ENCODE measurements at places on chromosomes 1 and 21.

GRCh38 chr1:66982561-66983260 is 57.9 kb downstream of the MIER1 start:
- no peak for DNase-seq

- no peak for DNase-seq
Measured at GRCh38 chr1:56074007-56074651, 505.2 kb downstream of the PLPP3 start.

DNA sequence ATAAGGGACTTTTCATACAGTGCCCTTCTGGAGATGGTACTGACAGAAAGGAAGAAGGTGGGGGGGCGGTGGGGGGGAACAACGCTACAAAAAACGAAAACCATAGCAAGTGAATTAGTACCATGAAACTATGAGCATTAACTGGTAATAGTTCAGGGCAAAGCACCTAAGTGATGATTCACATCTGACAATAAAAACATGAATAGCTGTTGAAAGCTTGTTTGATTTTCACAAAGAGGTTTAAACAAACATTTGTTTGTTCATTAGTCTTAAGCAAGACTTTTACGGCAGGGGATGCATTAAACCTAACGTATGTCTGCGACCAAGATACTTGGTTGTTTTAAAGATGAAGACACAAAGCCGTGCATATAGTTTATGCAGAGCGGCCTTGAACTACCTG is 177.5 kb downstream of the LMO4 start:
- DNase-seq = no peak

DNA sequence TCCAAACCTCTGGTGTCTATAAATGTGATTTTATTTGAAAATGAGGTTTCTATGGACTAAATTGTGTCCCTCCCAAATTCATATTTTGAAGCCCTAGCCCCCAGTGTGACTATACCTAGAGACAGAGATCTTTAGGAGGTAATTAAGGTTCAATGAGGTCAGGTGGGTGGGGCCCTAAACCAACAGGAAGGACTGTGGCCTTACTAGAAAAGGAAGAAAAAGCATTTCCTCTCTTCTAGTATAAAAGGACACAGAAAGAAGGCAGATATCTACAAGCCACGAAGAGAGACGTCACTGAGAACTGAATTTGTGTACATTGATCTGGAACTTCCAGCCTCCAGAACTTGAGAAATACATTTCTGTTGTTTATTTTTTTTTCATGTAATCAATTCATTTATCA is 123.1 kb upstream of the RUNX1 start:
- DNase-seq = no peak

DNA sequence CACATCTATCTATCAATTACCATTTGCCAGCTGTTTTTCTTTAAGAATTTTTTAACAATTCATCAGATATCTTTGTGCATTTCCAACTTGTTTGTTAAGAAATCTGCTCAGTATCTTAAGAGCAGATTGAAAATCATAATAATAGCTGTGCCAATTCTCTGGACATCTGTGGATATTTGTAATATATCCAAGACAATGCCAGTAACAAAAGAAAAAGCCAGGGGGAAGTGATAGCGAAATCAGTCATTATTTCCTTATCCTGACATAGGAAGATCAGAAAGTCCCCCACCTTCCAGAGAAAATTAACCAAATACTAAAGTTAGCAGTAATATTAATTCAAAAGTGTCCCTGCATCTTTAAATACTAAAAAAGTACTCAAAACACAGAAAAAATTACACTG is 217.1 kb downstream of the RERE start:
- DNase-seq = no peak

DNA sequence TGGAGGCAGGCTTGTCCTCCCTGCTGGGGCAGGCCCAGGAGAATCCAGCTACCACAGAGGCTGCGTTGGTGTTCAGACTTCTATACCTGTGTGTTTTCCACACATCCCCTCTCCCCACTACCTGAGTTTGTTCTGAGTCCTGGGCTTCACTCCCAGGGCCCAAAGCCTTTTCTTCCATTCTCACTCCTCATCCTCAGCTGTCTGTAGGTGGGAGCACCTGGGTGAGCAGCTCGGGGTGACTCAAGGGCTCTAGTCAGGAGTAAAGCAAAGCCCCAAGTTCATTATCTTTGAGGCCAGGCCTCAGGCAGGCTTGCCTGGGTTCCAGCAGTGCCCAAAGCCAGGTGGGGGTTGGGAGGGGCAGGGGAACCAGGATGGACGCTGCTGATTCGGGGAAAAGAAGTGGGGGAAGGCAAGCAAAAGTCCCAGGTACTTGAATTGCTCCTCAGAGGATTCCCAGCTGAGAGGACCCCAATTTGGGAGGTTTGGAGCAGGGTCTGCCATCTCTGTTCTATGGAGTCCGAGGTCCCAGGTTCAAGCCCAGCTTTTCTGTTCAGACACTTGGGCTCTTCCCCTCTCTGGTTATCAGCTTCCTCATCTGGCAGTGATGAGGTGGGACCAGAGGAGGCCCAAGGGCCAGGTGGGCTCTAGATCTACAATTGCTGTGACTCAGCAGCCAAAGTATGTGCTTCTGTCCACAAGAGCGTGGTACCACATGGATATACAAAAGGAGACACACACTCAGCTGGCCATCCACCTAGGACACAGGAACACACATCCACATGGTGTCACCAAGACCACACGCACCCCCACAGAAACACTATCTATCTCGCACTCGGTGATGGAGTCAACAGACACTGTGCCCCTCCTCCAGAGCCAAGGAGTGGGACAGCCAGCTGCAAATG is 5.8 kb upstream of the PTPN7 start:
- no peak for DNase-seq

- DNase-seq = no peak
Measured at GRCh38 chr1:25765923-25766589, 33.9 kb upstream of the SELENON start.

Data from stimulated activated CD8-positive, alpha-beta memory T cell treated with anti-CD3 and anti-CD28 coated beads, Interleukin-2, amount 100 ng/mL, for 1 hour (primary cell).